Brain microvascular endothelial cell (primary cell): ENCODE measurements at places on chromosomes 6 and 20.

DNA sequence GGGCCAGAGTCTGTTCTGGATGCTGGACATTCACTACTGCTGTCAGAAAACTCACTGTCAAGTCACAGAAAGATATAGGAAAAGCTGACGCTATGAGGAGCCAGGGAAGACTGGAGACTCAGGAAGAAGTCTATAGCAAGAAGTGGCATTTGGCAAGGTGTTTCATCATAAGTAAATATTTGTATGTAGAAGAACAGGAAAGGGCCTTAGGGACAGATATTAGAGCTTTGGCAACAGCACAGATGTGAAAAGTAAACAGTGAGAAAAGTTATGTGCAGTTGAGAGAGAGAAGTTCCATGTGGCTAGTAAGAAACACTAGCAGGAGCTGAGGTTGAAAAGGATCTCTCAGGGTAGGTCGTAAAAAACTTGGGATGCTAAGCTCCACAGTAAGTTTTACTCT, 868.9 kb downstream of the PHF3 start:
- no peak for DNase-seq

DNA sequence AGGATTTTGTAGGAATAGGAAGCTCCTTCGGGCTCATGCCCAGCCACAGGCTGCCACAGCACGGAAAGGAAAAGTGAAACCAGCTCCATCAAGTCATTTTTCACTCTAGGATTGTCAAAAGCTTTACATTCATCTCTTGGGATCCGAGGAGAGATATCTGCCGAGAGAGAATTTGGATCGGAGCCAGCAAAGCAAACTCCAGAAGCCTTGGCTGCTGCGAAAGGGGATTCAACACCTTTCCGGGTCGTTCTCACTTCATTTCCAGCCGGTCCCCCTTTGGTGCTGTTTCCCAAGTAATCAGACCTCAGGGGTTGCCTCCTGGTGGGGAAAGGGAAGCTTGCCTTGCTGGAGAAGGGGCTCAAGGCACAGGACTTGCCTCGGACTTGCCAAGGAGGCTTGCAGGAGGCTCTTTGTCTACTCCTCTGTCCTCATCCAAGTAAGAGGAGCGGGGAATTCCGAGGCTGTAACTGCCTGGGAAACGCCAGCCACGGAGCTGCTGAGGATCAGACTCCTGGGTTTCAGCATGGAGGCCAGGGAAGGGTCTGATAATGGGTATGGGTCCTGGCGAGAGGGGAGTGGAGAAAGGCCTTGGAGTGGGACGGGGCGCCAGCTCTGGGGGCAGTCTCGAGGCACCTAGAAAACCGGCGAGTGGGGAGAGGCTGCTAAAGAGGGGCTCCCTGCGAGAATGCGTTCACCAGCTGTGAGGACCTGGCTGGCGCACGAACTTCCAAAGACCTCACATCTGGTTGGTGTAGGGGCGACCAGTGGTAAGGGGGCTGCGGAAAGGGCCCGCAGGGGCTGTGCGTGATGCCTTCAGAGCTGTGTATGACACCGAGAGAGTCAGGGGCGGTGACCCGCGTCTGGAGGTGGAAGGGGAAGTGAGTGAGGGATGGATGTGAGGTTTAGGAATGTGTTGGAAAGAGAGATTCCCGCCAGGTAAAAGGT, 702 bp downstream of the ETV7 start:
- peak; percentile 56 for DNase-seq

GRCh38 chr6:44342489-44342888, at the start of gene SPATS1:
TSS of gene SPATS1 (plus strand) at chr6:44342650. CDS start at chr6:44343096, 446 bp downstream.
- DNase-seq, result no peak

- DNase-seq, result no peak
Observed at GRCh38 chr6:56766806-56767178, 124.1 kb upstream of the DST start.

- DNase-seq, result no peak
Observed at GRCh38 chr6:33923857-33924514, 120.2 kb upstream of the MLN start.

DNA sequence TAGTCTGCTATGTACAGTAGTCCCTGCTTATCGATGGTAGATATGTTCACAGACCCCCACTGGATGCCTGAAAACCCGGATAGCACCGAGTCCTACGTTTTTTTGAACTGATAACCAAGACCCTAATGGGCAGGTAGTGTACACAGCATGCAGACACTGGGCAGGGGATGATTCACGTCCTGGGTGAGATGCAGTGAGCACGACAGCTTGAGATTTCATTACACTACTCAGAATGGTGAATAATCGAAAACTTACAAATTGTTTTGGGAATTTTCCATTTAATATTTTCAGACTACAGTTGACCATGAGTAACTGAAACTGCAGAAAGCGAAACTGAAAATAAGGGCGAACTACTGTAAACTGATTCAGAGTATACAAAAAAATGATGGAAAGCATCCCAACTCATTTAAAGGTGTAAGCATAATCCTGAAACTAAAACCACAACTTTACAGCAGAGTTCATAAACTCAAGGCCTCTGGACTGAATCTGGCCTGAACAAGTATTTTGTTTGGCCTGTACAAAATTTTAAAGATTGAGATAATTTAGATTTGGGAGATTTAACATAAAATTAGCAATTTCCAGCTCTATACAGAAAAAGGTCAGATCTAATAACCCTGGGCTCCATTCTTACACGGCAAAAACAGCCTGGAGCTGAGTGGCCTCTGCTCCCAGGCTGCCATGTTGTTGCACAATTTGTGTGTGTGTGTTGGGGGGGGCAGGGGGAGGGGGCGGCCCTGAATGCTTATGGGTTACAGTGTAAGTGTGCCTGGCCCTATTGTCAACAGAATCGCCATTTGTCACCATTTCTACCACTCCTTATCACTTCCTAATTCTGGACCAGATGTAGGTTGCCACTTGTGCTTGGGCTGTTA, 34.9 kb downstream of the RNF24 start:
- peak; percentile 22 for DNase-seq

GRCh38 chr6:111338843-111339242, 144.2 kb downstream of the REV3L start:
- DNase-seq, result no peak

- DNase-seq, result peak; percentile 71
Observed at GRCh38 chr6:158654498-158654897, 4.6 kb downstream of the SYTL3 start.

GRCh38 chr6:31620586-31621319, at the start of gene PRRC2A:
TSS of gene PRRC2A (plus strand) at chr6:31620715. CDS start at chr6:31622790, 2,075 bp downstream.
- DNase-seq, result peak; percentile 46

GRCh38 chr6:99836471-99836870, 157.6 kb downstream of the MCHR2 start:
- no peak for DNase-seq
